ENCODE measurements at places on chromosomes 11 and 22.

DNA sequence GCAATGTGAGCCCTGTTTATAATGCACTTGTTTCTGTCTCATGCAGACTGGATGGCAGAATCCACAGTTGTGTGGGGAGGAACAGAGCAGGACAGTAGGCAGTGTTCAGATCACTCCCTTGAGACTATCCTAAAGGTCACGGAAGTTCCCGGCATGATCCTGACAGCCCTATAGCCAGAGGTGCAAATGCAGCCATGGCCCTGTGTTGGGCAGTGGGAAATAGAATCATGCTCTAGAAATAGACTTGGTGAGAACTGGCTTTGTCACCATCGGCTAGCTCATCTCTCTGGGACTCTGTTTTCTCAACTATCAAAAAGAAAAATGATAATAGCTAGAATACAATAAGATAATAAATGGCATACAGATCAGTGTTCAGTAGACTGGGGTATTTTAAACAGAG is 123.2 kb downstream of the FEZ1 start:
- no peak for DNase-seq

- DNase-seq = no peak
Observed at GRCh38 chr11:126433244-126433846, 77.9 kb downstream of the ST3GAL4 start.

DNA sequence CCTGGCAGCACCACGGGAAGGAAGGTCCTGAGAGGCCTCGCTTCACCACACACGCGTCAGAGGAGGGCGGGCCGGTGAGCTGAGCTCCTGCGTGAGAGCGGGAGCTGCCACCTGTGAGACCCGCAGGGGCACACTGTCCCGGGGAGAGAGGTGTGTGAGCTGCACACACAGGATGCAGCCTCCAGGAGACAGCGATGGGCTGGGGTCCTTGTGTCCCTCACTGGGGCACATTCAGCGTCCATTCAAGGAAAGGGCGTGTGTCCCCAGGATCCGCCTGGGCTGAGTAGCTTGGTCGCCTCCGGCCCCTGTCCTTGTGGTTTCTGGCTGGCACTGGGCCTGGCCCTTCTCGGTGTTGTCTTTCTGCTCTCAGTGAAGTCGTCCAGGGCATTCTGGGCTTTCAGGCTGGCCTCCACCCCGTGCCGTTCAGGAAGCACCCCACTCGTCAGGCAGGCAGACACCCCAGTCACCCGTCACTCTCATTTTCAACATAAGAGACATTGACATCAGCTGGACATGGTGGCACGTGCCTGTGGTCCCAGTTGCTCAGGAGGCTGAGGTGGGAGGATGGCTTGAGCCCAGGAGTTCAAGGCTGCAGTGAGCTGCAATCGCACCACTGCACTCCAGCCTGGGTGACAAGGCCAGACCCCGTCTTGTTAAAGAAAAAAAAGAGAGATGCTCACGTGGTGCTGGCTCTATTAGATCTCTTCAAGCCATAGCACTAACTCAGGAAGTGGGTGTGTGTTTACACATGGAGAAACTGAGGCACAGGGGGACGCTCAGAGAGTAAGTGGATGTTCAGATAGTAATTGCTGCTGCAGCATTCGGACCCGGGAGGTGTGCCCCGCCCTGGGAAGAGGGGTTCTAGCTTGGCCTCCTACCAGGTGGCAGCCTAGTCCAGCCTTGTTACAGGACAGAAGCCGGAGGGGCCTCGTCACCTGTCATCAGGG is 1081.6 kb downstream of the BRD1 start:
- no peak for DNase-seq

DNA sequence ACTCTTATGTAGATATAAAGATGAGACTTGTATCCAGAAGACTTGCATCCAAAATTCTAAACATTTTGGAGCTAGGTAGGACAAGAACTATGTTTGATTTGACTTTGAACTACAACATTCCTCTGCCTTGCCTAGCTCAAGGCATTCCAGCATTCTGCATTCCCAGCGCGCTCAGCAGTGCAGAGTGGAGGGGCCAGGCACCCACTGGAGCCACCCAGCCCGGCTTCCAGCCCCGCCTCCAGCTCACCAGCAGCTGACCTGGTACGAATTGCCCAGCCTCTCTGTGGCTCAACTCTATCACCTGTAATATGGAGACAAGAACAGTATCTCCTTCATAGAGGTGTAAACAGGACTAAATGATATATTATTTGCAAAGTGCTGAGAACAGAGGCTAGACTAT is 28.8 kb downstream of the PRDM10 start:
- no peak for DNase-seq

DNA sequence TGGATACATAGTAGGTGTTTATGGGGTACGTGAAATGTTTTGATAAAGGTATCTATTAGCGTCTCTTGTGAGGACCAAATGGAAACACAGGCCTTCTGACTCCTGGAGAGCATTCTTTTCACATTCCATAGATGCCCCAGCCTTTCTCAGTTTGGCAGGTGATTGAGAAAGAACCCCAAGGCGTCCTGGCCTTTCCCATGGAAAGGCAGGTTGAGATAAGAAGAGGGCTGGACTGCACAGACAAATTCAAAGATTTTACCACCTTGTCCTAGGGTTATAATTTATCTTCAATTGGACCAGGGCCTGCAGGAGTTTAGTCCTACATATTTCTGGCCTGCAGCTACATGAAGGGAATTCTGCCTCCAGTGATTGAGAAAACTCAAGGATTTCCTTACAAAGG is 661 bp upstream of the OLFML1 start:
- DNase-seq = no peak

DNA sequence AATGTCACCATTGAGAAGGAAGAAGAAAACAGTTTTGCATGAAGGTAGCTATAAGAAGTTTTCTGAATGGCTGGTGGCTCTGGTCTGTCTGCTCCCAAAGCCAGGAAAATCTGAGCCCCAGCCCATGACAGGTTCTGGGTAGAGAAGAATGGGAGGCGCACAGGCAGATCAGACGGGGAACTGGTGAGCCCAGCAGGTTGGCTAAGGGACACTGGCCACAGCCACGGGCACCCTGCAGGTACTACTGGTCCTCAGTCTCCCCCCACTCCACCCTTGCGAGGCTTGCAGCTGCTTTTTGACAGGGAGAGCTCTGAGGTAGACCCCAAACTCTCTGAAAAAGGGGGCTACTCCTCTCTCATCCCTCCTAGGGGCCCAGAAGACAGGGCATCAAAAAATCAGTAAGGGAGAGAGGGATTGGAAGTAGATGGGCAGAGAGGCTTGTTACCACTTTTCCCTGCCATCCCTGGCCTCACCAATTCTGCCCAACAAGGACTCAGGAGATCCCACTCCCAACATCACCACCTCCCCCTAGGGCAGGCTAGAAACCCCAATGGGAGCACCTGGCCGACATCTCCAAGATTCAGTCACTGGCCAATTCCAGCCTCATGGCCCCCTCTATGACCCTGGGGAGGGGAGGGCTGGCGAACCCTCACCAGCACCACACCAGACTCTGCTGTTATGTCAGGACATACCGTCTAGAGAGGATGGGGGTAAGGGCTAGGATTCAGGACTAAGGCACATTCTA is 17.4 kb downstream of the SCN4B start:
- DNase-seq = no peak

GRCh38 chr11:70756756-70757155 is 358.4 kb downstream of the CTTN start:
- DNase-seq = no peak

DNA sequence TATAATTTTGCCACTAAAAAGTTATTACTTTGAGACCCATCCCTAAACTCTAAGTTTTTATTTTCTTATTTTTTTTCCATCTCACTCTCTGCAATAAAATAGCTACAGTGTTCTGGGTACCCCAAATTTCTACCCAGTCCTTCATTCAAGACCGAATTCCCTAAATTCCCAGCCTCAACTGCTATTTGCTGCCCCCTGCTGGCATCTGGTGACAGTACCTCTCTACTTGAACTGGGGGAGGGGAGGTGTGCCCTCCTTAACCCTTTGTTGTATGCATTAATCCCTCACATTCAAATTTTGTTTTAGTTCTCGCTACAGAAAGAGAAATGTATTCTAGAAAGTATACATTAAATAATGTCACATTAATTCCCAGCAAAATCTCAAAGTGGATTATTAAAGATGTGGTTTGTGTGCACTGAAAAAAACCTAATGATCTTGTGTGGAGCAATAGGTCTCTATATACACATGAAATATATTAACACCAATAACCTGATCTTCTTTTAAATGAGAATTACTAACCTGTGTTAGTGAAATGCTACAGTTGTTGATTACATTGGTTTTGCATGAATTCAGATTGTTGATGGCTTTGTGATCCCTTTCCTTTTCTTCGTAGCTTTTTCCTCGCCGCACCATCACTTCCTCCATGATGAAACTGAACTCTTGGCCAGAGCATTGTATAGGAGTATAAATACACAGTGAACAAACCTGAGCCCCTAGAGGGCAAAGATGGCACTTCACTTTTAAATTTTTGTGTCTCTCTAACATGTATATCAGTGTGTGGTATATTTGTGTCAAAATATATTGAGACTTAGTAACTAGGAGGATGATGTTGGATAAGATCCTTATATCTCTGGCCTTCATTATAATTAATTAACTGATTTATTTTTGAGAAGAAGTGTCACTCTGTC is 590.0 kb downstream of the METTL15 start:
- no peak for DNase-seq

GRCh38 chr11:121448431-121448941 is 3.6 kb upstream of the SORL1 start:
- no peak for DNase-seq

DNA sequence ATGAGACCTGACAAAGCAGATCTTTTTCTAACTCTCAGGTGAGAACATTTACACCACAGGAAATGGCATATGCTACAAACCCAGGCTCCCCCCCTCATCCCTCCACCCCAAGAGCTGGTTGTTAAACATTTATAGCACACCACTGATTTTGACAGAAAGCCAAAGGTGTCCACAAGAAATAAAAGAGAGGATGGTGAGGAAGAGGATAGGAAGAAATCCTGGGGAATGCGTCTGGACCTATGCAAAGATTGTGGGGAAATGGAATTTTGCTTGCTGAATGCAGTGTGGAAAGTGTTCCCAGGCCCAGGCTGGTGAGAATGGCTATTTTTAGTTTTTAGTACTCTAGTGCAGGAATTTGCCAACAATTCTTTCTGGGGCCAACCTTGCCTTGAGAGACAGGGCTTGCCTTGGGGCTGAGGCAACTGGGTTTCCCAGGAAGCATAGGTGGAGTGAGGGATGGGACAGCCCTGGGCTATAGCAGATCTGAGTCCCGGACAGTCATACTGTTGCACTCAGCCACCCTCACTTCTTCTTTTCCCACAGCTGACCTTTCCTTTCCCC is 163.9 kb downstream of the ADAMTS15 start:
- DNase-seq = no peak

GRCh38 chr22:36008131-36008530 is 20.5 kb downstream of the RBFOX2 start:
- DNase-seq = no peak

Measured in NCI-H1417 treated with DMSO at 0.1 percent for 48 hours (cell line).